ENCODE measurements at places on chromosomes 7 and 10.

DNA sequence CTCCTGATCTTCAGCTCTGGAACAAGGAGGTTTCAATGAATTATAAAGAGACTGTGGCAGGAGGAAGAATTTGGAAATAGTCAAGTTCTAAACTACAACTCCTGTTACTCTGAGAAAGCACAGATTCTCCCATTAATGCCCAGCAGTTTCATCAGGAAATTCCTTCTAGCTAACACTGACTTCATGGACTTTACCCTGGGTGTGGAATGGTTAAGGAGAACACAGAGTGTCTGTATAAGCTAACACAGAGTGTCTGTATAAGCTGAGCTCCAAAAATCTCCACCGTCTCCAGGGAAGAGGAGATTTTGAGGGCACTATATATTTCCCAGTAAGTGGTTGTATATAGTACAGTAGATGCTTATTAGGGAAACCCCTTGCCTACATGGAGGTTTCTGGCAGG, 675.5 kb downstream of the XPNPEP1 start:
- DNase-seq, result no peak

DNA sequence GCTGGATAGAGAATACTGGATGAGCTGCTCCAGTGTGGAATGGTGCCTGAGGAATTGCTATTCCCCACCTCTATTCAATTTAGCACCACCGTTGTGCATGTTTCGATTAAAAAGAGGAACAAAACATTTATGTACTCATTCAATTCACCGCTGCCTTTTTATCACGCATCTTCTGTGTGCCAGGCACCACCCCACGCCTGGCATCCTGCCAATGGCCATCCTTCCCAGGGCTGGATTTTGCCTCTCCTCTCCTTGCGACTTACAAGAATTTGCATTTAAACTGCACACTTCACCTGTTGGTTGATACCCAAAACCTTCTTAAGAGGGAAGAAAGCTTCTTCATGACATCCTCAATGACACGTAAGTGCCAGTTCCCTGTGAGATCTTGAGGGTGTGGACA, 110.2 kb upstream of the DPP6 start:
- DNase-seq, result no peak

DNA sequence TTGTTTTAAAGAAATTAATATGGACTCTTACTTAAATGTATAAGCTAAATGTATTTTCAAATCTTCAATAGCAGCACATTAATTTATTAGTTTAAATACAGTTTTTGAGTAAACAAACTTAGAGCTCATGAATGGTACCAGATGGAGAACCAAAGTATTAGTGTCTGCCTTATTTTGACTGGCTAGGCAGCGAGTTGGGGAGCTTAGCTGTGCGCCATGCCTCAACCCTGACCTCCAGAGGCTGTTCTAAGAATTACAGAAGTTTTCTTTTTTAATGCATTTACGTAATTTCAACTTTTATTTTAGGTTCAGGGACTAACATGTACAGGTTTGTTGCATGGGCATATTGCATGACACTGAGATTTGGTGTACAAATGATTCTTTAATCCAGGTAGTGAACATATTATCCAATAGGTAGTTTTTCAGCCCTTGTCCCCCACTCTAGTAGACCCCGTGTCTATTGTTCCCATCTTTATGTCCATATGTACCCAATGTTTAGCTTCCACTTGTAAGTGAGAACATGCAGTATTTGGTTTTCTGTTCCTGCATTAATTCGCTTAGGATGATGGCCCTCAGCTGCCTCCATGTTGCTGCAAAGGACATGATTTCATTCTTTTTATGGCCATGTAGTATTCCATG, 166.8 kb downstream of the IQUB start:
- DNase-seq, result peak; percentile 18

DNA sequence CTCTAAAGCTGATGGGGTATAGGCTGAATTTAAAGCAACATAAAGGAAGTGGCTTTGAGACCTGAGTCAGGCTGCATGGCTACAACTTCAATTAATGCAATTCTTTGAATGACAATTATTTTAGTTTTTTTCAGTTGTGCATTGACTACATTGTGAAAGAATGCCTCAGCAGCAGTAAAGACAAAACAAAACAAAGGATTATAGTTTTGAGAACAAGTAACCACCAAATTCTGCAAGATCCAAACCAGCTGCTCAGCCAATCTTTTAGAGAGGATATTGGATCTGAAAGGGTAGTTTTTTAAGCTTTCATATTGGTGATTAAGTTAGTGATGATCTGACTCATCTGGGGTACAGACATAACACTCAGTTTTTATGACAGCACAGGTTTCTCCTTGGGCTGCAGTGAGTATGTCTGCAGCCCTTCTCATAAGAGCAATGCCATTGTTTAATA, 40.6 kb upstream of the ABCA13 start:
- no peak for DNase-seq

- DNase-seq, result no peak
Measured at GRCh38 chr10:127252818-127253217, 56.4 kb upstream of the INSYN2A start.

DNA sequence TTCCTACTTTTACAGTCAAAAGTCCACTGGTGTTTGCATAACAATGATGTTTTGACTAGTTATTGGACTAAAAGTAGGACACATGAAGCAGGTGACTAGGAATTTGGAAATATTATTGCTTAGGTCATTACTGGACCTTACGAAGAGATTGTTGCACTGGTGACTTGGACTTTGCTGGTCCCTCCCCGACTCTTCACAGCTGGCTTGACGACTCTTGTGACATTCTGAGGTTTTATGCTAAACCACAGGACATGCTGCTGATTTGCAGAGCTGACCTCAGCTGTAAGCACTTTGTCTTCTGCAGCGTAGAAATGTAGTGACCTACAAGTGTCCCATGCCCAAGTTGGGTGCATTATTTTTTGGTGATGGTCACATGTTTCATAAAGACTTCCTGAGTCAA, 21.9 kb downstream of the PCBD1 start:
- DNase-seq, result no peak

GRCh38 chr7:117012284-117012683, 59.0 kb downstream of the ST7 start:
- no peak for DNase-seq

DNA sequence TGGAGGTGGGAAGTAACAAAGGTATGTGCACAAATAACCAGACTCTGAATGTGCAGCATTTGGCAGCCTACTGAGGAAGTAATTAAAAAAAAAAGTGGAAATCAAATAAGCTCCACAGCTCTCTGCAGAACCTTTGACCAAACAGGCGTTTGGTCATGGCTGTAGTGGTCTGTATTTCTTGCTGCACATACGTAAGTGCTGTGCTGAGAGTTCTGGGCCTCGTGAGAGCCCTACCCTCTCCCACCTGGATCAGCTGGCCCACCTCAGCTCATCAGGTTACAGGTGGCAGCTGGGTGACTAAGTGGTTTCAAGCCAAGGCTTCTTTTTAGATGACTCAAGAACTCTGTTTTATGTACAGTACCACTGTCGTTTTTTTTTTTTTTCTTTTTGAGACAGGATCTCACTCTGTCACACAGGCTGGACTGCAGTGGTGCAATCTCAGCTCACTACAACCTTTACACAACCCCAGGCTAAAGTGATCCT, 178.2 kb upstream of the KLF6 start:
- peak; percentile 68 for DNase-seq

- no peak for DNase-seq
Measured at GRCh38 chr10:78299851-78300468, 266.3 kb downstream of the RPS24 start.

DNA sequence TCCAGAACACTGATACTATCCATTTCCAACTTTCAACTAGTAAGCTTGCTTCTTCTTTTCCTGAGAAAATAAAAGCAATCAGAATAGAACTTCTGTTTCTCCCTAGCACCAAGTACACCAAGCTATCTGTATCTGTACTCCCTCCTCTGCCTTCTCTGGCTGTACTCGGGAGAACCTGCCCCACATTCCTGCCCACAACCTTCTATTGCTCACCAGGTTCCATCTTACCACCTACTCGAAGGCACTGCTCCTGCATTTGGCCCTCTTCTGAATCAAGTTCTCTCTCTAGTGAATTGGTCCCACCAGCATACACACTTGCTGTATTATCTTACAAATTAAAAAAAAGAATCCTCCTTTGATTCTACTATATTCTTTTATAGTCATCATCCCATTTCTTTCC, 169.6 kb upstream of the PTN start:
- no peak for DNase-seq

GRCh38 chr7:29310625-29311024, 116.0 kb downstream of the CHN2 start:
- no peak for DNase-seq

DNA sequence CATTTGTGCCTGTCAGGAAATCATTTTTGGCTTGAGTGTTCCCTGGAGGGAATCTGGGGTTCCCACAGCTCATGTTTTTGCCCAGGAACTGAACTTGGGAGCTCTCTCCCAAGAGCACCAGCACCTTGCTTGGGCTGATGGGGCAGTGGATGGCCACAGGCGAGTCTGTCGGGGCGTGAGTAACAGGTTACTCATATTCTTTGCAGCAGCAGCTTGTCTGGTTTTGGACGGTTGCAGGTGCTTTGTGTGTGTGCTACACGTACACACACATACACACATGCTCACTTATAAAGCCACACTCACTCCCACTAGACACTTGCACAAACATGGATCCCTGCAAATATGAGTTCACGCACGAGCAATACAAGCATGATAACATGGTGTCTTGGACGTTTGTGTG, 2.9 kb upstream of the PALD1 start:
- DNase-seq, result no peak

GRCh38 chr7:158276414-158277218, 311.0 kb downstream of the PTPRN2 start:
- no peak for DNase-seq

DNA sequence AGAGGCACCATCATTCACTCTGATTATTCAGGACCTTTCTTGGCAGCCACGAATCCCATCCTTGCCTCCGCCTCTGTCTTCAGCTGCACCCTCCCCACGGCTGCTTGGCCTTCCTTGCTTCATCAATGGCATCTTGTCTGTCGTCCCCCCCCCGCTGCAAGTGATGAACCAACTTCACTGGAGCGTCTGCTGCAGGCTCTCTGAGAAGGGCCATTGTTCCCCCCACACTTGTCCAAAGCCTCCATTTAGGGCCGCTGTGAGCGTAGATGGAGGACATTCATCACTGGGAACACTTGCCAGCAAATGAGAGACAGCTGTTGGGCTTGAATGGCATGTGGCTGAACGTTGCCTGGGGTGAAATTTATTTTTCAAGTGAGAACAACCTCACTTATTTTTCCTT, 20.1 kb downstream of the AFAP1L2 start:
- no peak for DNase-seq

DNA sequence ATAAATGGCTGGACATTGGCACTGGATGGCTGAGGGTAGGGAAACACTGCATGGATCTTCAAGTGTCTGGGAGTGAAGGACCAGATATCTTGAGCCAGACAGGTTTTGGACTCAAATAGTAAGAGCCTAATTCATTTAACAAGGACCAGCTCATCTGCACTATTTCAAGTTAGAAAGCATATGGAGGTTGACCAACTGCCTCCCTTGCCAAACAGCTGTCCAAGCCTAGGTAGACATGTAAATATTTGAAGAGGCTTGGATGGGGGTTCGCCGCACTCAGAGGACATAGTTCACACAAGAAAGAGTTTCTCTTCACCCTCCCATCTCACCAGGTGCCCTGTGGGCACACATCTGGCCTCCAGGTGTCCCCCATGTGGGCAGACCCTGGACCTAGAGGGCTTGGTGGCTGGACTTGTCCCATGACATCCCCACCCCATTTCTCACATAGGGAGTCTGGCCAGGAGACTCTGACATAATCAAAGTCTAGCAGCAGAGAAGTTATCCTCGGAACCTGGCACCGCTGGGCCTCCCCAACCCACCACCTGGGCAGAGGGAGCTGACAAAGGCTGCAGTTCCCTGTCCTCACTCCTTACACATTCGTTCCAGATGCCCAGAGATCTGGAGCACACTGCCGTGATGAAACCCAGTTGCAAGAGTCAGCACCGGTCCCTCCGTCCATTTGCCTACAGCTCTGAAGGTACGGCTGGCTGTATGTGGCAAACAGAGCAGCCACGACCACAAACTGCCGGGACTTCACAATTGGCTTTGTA, 116.9 kb upstream of the GDF10 start:
- DNase-seq, result no peak

DNA sequence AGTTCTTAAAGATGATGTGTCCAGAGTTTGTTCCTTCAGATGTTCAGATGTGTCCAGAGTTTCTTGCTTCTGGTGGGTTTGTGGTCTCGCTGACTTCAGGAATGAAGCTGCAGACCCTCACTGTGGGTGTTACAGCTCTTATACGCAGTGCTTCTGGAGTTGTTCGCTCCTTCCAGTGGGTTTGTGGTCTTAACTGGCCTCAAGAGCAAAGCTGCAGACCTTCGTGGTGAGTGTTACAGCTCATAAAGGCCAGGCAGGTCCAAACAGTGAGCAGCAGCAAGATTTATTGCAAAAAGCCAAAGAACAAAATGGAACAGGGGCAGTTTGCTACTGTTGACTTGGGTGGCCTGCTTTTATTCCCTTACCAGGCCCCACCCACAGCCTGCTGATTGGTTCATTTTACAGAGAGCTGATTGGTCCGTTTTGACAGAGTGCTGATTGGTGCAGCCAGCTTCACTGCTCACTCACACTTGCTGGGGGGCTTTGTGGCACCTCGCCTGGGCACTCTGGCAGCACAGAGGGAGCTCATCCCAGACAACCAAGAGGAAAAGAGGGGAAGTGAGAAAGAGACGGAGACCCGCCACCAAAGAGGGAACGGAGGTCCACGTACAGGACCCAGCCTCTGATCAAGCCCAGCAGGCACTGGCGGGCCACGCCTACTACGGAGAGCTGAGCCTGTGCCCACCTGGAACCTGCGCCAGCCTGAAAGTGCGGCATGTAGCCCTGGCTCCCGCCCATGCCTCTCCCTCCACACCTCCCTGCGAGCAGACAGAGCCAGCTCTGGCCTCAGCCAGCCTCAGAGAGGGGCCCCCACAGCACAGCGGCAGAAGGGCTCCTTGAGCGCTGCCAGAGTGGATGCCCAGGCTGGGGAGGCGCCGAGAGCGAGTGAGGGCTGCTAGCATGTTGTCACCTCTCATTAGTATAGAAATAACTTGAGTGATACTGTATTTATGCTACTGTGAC, 55.8 kb upstream of the SEMA3C start:
- DNase-seq, result no peak

GRCh38 chr10:122112021-122112616, 123.2 kb downstream of the TACC2 start:
- no peak for DNase-seq

- DNase-seq, result no peak
Measured at GRCh38 chr10:22682237-22683139, 31.9 kb downstream of the PIP4K2A start.

DNA sequence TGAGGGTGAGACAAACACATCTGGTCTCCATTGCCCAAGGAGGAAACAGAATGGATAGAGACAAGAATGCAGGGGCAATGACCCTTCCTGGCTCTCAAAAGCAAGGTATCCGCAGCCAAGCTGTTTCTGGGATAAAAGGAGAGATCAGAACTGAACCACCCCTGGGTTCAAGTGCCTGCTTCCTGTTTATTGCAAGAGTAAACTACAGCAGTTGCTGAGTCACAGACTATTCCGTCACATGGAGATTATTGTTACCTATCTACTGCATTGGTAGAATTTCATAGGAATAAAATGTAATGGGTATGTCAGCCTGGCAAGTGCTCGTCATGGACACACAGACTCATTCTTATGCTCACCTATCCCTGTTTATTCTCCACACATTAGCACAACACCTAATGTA, 821.6 kb downstream of the GRID1 start:
- DNase-seq, result peak; percentile 33
